Trophoblast cell (in vitro differentiated cells and primary cell): ENCODE measurements at places on chromosomes 4 and X.

DNA sequence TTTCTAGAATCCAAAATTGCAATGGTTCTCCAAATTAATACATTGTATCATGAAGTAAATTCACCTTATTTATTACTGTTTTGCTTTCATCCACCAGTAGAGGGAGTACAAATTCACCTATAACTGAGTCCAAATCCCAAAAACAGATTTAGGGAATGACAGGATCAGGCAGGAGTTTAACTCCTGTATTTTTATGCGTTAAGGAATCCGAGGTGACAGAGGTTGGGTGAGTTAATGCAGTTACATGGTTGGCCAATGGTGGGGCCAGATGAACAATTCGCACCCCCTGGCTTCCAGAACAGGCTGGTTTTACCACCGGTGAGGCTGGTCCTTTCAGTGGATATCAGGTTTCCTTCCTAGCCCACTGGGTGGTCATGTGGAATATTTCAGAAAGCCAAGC is 82.4 kb downstream of the MTNR1A start:
- DNase-seq, result no peak

- no peak for DNase-seq
These were observed 218.8 kb downstream of the MGST2 start for GRCh38 chr4:139884438-139884837.

- no peak for DNase-seq
These were observed 411.1 kb downstream of the TRIML1 start for GRCh38 chr4:188550296-188550695.

DNA sequence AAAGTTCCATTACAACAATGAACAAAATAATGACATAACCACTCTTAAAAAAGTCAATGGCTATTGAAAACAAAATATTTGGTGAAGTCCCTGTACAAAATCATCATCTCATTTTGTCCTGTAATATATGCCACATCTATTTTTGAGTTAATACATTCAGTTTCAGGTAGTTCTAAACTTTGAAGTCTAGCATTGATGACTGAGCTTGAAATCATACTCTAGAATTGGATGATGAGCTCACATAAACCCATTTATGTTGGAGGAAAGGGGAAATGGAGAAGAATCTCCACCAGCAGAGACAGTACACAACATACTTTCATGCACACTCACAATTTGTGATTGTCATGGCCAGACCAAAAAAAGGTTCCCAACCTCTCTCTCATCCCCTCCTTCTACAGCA is 371.1 kb upstream of the NR3C2 start:
- DNase-seq, result no peak

DNA sequence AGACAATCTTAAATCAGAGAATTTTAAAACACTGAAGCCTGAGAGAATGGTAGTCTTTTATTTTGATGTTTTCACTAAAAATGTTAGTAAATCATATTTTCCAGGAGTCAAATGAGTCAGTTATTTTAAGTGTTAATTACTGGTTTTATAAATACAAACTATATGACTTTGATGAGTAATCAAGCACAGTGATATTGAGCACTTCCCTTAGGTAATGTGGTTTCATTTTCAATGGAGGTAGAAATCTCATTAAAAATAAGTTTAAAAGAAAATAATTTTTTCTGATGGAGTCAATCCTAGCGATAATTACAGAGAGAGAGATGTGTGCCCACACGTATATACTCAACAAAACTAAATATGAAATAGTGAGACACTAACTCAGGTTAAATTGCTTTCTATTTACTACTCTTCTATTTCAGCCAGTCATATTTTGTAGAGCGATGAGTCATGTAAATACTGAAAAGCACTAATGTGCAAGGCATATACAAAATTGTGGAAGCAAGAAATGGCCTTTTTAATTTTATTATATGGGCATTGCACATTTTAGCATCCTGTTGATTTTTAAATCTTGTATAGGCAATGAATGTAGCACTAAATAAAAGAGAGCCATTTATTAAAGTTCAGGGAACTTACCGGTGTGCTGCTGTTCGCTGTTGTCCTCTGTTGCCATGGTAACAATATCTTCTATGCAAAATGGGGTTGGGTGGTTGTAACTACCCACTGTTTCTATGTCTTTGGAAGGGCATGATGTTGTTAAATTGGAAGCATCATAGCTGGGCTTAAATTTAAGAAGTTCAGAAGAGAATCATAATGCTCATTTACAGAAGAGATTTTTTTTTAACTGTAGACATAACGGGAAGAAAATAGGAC is 513.7 kb downstream of the TLL1 start:
- no peak for DNase-seq

DNA sequence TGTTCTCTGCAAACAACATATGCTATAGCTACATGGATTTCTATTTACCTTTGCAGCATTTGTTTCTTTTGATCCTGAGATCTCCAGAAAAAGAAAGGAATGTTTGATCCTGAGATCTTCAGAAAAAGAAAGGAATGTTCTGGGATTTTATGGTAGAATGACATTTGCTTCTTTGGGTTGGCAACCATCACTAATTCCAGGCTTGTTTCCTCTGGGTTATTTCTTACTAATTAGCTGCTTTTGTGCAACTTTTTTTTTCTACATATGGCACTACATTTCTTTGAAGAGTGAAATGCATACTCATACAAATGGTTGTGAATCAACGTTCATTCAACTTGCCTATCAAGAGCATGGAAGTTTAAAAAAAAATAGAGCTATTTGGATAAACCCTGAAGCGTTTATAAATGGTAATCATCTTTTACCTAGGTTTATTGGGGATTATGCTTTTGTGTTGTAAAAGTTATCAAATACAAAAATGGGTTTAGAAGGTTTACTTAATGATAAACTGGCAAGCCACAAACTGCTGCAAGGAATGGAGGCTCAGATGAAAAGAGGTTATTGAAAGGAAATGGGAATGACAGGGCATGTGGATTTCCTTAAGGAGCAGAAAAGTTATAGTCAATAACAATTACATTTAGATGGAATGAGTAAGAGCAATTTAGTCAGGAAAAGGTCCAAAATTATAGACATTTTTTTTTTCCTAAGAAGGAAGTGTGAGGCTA is 95.6 kb upstream of the PCDH18 start:
- no peak for DNase-seq

- no peak for DNase-seq
These were observed 85.1 kb downstream of the CT47B1 start for GRCh38 chrX:120790552-120790951.

- DNase-seq, result peak; percentile 65
These were observed 99.1 kb upstream of the FAM47C start for GRCh38 chrX:36908801-36909675.

GRCh38 chrX:7111518-7111917 is 36.0 kb upstream of the STS start:
- no peak for DNase-seq

DNA sequence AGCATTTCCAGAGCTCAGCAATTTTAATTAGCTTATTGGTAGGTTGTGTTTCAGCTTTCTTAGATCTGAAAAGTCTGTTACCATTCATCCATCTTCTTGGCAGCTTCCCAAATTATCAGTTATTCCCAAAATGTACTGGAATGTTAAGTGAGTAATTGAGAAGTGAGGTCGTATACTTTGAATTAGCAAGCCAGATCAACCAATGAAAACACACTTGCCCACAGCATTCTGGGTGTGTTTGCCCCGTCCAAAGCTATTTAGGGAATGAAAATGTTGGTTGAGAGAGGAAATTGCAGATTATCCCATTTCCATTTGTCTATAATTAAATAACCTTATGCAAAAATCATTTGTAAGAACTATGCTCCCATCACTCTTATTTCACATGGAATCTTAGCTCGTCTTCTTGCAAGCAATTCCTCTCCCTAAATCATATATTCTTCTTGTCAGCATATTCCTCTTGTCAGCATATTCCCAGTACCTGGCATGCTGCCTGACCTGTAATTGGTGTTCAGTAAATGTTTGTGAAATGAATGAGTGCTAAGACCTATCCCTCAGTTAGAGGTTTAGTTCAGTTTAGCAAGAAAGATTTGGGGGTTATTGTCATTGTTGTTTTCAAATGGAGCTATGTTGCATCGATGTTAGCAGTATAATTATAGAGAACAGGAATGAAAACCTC is 23.3 kb upstream of the ANTXR2 start:
- peak; percentile 45 for DNase-seq

GRCh38 chr4:19677211-19677610 is 574.5 kb upstream of the SLIT2 start:
- DNase-seq, result no peak

DNA sequence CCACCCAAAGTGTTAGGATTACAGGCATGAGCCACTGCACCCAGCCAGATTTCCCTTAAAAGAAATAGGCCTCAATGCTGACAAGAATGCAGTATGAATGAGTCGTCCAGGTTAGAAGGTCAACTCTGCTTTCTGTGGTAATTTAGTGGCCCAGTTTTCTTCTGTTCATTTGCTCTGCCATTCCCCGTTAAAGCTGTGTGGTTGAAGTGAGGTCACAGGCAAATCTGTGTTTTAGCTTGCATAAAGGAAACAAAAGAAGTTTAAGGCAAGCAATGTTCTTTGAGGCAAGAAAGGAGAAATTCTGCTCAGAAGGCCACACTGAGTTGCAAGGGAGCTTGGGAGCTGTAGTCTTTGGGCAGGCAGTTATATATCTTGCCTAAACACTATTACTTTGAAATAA is 176.8 kb downstream of the LARP7 start:
- no peak for DNase-seq

- no peak for DNase-seq
These were observed 1560.0 kb upstream of the TENM3 start for GRCh38 chr4:180683186-180683585.

GRCh38 chrX:153460826-153461225 is 9.6 kb downstream of the HAUS7 start:
- no peak for DNase-seq

DNA sequence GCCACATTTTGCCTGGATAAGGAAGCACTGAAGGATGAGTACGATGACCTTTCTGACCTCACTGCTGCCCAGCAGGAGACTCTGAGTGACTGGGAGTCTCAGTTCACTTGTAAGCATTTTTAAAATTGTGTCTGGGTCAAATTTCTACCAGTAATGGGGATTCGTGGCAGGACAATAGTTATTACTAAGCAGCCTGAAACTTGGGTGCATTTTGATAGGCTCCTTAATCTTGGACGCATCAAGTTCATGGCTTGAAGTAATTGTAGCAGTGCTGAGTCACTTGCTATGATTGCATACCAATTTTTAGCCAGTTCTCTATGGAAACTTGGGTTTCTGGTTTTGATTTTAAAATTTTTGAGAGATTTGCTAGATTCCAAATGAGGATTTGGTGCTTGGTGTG is 4.3 kb downstream of the PGRMC1 start:
- DNase-seq, result no peak

DNA sequence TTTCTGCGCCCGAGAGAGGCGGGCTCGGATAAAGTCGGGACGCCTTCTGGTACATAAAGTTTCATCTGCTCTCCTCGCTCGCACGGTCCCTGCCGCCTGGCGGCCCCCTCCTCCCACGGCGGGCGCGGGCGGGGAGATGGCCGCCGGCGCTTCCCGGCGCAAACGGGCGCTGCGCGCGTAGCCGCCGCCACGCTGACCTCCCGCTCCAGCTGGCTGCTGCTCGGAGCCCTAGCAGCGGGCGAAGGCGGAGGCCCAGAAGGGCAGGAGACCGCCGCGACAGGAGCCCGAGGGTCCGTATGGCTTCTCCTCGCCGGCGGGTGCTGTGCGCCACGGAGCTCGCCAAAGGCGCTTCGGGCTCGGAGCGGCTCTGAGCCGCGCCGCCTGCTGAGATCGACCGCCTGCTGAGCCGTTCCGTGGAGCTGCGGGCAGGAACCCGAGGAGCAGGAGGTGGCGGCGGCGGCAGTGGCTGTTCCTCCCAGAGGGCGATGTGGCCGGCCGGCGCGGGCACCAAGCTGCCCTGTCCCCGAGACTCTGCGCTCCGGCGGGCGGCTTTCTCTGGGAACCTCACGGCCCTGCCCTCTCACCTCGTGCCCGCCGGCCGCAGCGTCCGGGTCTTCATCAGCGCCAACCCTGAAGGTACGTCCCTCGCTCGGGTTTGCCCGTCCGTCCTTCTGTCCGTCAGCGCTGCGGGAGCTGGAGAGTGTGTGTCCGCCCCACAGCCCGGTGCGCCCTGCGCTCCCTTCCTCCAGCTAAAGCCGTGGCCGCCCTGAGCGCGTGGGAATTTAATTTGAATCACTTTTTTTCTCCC is at the start of gene NWD2:
Gene NWD2 (plus strand): TSS at position 161 of the 808 bp plus-strand sequence. CDS start 325 bp downstream, at position 486.
- no peak for DNase-seq

DNA sequence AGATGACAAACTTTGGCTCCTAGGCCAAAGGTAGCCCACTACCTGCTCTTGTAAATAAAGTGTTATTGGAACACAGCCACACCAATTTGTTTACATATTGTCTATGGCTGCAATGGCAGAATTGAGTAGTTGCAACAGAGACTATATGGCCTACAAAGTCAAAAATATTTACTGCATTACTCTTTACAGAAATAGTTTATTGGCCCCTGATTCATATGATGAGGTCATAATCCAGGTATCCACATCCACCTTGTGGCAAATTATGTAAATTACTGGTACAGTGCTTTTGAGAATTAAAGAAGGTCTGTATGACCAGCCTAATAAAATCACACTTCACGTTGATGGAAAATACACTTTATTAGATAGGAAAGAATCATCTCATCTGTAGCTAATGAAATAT is 337.0 kb upstream of the DDX53 start:
- no peak for DNase-seq

DNA sequence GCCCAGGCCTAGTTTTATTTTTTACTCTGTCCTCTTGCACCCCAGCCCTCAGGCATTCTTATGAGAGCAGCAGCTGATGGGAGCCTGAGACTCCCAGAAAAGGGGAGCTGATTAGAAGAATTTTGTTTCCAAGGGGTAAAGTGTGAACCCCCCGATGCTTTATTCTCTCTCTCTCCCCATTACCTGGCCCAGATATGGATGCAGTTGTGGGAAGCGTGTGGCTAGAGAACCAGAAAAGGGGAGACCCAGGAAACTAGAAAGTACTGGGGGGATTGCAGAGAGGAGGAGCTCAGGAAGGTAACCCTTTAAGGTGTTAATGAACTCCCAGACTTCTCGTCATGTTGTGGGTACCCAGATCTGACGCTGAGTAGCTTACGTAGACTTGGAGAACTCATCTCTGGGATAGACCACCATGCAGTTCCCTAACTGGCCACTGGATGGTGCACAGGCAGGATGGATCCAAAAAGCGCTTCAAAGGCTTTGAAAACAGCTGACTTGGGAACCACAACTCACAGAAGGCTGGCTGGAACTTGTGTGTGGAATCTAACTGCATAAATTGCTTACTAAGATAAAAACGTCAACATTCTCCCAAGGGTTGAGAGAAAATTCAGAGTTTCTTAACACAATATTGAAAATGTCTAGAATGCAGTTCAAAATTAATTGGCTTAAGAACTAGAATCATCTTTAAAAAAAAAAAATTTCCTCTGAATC is 64.7 kb downstream of the TBC1D14 start:
- peak; percentile 81 for DNase-seq

GRCh38 chr4:135244696-135245095 is 1043.1 kb upstream of the PABPC4L start:
- peak; percentile 10 for DNase-seq
